ENCODE measurements at places on chromosomes 4 and X.

DNA sequence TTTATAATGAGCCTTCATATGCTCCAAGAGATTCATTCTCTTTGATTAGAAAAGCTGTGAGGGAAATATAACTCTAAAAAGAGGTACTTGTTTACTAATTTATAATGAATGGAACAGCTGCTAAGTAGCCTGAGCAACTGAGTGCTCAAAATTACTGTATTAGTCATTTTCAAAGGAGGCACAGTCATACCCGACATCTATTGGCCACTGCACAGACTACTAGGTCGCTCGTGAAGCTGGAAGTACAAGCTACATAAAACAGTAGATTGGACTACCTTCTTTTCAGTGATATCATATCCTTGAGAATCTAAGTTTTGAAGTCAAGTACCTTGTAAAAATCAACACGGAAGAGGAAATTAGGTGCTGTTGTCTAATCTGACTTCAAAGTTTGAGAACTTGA, 52.0 kb upstream of the GLRB start:
- DNase-seq = no peak

GRCh38 chr4:14165222-14165920, 537.8 kb upstream of the BOD1L1 start:
- DNase-seq = peak; percentile 32

DNA sequence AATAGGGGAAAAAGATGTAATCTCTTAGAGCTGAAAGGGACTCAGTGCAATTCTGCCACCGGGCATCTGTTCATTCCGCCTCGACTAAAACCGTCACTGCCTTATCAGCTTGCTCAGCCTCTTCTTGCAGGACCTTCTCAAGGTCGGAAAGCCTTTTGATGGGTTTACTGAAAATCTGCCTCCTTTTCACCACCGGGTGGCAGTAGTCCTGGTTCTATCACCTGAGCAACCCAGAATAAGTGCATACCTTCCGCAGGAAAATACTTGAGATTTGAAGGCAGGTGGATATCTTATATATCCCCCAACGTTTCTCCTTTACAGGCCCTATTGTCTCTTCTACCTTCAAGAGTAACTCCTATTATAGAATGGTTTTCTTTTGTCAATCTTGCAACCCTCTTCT, 103.4 kb upstream of the PAK3 start:
- peak; percentile 10 for DNase-seq

GRCh38 chr4:7415927-7416686, 18.6 kb downstream of the PSAPL1 start:
- no peak for DNase-seq

DNA sequence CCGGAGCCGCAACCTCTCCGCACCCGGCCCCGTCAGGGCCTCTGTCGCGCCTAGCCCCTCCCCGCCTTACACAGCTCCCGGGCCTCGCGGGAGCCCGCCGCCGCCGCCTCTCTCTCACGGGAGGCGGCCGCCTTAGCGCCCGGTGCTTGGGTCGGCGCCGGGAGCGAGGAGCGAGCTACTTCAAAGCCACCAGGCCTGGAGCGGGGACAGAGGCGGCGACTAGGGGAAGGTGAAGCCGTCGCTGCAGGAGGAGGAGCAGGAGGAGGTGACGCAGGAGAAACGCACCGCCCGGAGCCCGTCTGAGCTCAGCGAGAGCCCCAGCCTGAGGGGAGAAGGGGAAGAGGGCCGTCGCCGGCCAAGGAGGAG, 250 bp downstream of the USP9X start:
- DNase-seq = peak; percentile 63

GRCh38 chrX:69073241-69073640, 92.0 kb downstream of the PJA1 start:
- no peak for DNase-seq

DNA sequence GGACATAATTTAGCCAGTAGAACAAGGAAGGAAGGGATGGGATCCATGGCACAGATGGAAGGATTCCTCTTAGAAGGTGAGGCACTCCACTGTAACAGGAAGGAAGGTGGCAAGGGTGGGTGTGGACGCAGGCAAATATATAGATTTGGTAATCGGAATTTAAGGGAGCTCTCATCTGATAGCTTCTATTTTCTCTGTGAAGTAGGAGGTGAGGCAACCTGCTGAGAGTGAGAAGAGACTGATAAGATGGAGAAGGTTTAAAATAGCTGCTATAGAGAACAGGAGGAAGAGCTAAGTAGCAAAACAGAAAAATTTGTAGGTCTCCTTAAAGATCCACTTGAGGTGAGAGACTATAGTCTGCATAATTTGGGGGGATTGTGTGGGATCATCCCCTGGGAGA, 61.8 kb upstream of the BRS3 start:
- DNase-seq = no peak

GRCh38 chrX:154791939-154792338, 13.3 kb downstream of the MPP1 start:
- DNase-seq = no peak

GRCh38 chrX:68932611-68933010, 103.8 kb downstream of the EFNB1 start:
- DNase-seq = no peak

DNA sequence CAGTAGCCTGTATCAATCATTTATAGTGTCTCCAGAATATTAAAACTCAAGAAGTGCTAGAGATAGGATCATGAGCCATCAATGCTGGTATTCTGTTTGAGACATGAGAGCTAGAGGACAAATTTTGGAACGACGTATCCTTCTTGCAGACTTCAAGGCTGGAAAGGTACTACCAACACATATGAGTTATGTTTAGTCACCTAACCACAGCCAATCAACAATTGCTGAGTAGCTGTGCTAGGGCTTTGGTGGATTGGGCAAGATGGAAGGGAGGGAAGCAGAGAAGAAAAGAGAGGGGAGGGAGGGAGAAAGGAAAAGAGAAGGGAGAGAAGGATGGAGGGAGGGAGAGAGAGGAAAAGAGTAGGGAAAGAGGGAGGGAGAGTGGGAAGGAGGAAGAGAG, 21.6 kb upstream of the RAI2 start:
- DNase-seq = no peak

DNA sequence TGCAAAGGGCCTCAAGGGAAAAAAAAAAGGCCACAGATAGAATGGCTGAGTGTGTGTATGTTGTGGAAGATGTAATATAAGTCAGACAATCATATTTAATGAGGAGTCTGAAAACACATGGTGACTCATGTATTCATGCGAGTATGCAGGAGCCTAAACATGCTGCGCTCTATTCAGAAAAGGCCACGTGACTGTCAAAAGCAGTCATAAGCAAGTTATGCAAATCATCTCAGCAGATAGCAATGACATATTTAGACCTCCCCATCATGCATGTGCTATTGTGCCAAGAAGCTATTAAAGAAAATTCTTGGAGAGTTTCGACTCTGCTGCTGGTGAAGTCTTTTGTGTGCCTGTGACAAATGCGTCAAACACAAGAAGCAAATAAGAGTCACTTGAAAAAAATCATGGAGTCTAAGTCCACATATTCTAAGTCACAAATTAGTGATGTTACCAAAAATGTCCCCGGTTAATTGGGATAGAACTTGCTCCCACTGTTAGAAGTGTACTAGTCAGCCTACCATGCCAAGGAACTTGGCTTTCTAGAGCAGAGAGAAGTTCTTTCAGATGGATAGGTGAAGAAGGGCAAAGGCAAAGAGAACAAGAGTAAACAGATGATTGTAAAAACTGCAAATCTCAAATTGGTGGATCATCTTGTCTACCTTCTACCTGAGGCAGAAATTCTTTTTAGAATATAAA, 5.0 kb downstream of the LNX1 start:
- DNase-seq = no peak

DNA sequence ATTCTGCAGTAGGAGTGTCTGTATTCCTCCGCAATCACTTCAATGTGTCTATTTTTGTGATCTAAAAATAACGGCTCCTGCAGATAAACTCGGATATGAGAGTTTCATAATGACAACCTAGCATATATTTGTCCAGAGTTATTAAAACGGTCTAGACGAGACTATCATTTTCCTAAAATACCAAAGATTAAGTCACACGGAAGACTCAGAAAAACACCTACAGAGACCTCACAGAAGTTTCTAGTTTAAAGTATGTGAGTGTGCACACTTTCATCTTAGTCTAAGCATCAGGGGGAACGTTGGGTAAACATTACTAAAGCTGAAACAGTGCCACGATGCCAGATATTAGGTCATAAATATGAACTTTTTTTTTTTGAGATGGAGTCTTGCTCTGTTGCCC, 156.9 kb downstream of the AFAP1 start:
- peak; percentile 65 for DNase-seq

- DNase-seq = no peak
Observed at GRCh38 chrX:802846-803245, 172.3 kb downstream of the SHOX start.

- DNase-seq = no peak
Observed at GRCh38 chr4:153064571-153064970, 128.4 kb downstream of the FHDC1 start.

GRCh38 chr4:17762726-17763125, 18.7 kb downstream of the FAM184B start:
- no peak for DNase-seq

DNA sequence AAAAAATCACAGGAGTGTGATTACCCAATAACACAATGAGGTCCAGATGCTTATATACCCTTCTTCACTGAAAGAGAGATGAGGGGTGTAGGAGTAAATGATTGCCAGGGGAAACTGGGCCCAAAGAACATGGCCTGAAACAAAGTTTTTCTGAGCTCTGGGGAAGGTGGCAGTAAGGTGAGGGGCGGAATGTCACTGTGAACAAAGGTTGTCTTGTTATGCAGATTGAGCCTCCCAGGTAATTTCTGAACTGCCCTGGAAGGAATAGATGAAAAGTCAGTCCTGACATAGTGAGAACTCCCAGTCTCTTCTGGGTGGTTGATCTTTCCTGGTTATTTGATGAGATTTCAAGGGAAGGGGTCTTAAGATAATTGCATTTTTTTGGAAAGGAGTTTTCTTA, 2.5 kb upstream of the TMEM47 start:
- DNase-seq = no peak

All from GM13976 (cell line).